Stimulated activated naive CD4-positive, alpha-beta T cell treated with Interleukin-2 at 50 U/mL for 16 hours (primary cell): ENCODE measurements at places on chromosomes 1 and 21.
A peak's percentile ranks its signal among the peaks of the same experiment; 100 is the strongest.

- DNase-seq = no peak
Observed at GRCh38 chr1:234827656-234828055, 217.7 kb upstream of the IRF2BP2 start.

DNA sequence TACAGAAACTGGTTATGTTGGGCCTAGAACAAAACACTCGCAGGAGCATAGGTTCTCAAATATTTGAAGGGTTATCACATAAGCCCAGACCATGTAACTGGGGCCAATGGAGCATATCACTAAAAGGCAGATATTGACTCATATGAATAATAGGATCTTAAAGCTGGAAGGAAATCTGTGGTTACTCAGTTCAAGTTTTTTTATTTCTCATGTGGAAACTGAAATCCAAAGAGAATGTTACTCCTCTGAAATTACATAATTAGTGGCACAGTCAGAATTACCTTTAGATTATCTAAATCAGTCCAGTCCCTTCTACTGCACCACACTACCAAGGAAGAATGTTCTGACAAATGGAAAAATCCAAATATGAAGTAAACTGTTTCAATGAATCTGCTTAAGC is 12.0 kb downstream of the SLAMF8 start:
- DNase-seq = no peak

DNA sequence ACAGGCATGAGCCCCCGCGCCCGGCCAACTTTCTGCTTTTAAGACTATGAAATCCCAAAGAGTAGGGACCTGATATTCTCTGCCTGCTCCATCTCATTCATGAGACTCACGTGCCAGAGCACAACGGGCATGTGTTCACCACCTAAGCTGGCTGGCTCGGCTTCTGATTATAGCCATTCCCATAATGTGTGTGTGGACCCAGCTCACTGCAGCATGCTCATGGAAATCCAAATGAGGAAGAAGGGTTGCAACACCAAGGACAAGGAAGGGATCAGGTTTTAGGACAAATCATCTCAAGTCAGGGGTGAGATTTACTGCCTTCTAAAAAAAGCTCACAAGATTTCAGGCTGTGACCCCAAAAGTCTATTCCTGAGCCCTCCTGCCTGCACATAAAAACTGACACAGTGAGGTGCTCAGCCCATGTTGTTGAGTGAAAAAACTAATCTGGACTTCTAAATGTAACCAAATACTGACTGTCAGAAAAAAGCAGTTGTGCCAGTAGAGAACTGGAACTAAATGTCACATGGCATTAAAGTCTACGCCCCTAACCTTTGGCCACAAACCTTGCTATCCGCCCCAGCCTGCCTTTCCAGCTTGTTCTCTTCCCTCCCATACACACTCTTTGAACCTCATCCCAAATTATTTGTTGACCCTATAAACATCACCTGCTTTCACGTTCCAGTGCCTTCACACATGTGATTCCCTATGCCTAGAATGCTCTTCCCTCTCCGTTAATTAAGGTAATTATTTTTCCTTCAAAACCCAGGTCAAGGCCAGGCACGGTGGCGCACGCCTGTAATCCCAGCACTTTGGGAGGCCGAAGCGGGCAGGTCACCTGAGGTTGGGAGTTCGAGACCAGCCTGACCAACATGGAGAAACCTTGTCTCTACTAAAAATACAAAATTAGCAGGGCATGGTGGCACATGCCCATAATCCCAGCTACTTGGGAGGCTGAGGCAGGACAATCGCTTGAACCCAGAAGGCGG is 9.1 kb upstream of the COA7 start:
- no peak for DNase-seq

- no peak for DNase-seq
Observed at GRCh38 chr1:9910076-9910422, at the start of gene CTNNBIP1. Gene CTNNBIP1 (minus strand): TSS chr1:9910269. CDS start chr1:9872064, 38,205 bp downstream.

- no peak for DNase-seq
Observed at GRCh38 chr1:85289848-85290335, 13.5 kb upstream of the BCL10 start.

- DNase-seq = no peak
Observed at GRCh38 chr21:17613242-17613676, 558 bp upstream of the BTG3 start.

DNA sequence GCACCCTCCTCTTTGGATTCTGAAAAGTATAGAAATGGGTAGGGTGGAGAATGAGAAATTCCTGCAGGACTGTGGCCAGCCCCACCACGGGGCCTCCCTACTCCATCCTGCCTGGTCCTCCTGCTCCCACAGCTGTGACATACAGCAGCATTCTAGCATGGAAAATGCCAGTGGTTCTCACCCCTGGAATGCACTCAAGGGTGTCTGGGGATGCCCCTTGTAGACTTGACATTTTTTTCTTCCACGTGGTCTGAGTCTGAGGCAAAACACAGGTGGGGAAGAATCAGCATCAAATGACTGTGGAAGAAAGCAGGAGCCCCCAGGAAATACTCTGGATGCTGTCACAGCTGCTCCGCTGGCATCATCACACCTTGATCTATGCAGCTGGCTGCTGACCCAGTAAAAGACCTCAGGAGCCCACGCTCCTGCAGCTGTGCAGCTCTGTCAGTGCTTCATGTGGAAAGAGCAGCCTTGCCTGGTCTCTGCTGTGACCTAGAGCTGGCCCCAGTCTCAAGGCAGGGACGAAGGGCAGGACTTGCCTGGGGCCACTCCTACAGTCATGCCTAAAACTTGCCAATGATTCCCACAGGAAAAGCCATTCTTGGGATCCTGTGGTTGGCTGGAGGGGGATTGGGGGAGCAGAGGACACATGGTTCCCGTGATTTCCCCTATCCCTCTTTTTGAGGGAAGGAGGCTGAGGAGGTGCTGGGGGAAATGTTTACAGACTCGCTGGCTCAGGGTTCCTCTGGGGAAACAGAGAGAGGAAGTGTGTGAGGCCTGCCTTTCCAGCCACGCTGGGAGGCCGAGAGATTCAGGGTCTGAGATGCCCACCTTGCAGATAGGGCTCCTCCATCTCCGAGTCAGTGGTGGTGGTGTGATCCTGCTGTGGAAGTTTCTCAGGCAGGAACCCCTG is 10.8 kb upstream of the A3GALT2 start:
- DNase-seq = no peak

- DNase-seq = peak; percentile 37
Observed at GRCh38 chr1:217482356-217483102, 148.4 kb downstream of the GPATCH2 start.

DNA sequence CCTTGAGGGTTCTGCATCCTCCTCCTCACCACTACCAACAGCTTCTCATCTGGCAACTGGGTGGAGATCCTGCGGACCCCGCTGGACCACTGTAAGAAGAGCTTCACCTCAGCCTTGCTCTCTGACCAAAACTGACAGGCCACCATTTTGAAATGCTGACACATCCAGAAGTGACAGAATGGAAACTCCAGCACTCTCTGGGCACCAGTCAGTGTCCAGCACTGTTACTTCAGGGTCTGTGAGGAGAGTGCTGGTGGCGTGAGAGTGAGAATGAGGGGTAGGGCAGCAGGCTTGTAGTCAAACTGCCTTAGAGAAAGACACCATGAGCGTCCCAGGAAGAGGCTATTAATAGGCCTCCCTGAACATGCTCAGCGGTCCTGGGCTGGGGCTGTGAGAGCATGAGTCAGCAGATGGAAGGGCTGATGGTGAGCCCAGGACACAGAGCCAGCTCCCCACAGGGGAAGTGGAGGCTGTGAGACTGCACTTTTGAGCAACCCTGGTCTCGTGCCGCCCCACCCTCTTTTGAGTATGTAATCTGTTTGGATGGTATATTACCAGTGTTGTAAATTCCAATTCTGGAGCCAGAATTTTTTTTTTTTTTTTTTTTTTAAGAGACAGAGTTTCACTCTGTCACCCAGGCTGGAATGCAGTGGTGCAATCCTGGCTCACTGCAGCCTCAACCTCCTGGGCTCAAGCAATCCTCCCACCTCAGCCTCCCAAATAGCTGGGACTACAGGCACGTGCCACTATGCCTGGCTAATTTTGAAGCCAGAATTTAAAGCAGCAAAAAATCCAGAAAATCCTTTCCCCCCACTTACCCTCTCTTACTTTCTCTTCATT is 34.4 kb upstream of the SLC30A1 start:
- no peak for DNase-seq

GRCh38 chr1:81757398-81758020 is 43.2 kb upstream of the ADGRL2 start:
- no peak for DNase-seq

DNA sequence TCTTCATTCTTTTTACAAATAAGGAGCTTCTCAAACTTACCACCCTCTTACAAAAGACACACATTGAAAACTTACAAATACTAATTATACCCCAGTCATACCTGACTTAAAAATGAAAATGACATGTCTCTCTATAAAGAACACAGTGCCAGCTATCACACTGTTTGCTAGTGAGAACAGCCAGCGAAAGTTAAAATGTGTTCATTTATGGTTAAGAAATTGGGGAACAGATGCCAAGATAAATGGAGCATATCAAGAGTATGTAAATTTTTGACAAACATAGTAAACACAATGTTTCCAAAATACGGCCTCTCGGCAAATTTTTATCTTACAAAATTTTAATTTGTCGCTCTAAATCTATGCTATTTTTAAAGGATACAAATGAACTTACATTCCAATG is 1422.9 kb downstream of the KCNT2 start:
- DNase-seq = no peak

- no peak for DNase-seq
Observed at GRCh38 chr1:169588785-169589485, 2.7 kb upstream of the F5 start.

- DNase-seq = no peak
Observed at GRCh38 chr1:8013399-8013798, 12.7 kb downstream of the ERRFI1 start.

- DNase-seq = no peak
Observed at GRCh38 chr1:208668991-208669390, 424.8 kb upstream of the PLXNA2 start.

DNA sequence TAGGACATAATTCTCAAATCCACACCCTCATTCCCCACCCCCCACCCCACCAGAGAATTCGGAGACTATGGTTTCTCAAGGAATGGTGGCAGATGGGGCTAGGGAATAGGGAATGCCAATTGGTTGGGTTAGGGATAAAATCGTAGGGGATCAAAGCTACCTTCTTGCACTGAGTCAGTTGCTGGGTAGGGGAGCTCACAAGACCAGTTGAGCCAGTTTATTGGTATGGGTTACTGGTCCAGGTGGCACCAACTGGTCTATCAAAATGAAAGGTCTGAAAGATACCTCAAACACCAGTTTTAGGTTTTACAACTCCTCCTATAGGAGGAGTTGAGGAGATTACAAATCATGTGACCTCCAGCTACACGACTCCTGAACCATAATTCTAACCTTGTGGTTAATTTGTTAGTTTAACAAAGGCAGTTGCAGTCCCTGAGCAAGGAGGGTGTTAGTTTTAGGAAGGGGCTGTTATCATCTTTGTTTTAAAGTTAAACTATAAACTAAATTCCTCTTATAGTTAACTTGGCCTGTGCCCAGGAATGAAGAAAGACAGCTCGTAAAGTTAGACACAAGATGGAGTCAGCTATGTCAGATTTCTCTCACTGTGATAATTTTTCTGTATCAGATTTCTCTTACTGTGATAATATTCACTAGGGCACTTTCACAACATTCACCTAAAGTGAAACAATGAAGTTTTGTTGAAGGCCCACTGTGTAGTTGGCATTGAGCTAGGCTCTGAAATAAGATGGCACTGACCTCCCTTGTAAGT is 2.5 kb downstream of the SHISAL2A start:
- no peak for DNase-seq

DNA sequence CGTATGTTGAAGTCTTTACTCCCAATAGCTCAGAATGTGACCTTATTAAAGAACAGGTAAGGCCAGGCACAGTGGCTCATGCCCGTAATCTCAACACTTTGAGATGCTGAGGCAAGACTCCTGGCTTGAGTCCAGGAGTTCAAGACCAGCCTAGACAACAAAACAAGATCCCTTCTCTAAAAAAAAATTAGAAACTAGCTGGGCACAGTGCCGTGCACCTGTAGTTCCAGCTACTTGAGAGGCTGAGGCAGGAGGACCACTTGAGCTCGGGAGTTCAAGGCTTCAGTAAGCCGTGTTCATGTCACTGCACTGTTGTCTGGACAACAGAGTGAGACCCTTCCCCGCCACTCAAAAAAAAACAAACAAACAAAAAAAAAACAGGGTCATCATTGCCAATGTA is 171.3 kb downstream of the RERE start:
- no peak for DNase-seq

DNA sequence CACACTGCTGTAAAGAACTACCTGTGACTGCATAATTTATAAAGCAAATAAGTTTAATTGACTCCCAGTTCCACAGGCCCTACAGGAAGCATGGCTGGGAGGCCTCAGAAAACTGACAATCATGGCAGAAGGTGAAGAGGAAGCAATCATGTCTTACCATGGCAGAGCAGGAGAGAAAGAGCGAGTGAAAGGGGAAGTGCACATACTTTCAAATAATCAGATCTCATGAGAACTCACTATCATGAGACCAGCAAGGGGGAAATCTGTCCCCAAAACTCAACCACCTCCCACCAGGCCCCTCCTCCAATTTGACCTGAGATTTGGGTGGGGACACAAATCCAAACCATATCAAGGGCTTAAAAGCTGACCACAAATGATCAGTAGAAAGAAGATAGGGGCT is 493.2 kb downstream of the PTPRC start:
- DNase-seq = no peak

DNA sequence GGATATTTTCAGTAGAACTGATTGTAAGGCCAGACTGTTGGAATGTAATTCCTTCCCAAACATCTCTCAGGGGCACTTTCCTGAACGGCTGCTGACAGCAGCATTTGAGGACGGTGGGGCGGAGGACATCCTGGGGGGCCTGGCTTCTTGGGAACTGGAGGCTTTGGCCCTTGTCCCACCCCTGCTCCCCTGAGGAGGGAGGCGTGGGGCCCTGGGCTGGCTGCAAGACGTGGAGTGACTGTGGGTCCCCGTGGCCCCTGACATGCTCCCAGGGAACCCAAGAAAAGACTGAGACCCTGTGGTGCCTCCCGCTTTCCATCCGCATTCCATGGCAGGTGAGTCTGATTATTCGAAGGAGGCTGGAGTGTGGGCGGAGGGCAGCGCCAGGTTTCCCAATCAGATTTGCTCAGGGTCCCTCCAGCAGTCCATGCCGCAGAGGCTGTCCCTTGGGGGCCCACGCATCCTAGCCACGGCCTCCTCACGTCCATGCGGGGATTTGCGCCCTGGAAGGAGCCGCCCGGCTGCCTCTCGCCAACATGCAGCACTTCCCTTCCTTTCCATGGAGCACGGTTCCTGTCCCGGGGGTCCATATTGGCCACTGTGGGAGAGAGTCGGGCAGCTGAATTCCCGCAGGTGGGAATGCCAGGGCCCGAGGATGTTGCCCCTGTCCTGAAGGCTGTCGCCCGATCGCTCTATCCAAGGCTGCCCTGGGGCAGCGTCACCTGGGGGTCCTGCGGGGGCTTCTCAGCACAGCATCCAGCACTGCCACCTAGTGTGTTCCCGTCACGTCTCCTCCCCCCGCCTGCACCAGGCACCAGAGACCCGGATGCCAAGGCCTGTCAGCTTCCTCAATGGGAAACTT is 69.0 kb downstream of the FAAP20 start:
- DNase-seq = no peak
